ENCODE measurements at places on chromosomes 12 and 14. TPM values are rescaled to one million over a fixed set of nuclear protein-coding genes. Genes with fewer than 3 reads are reported as not detected.

- H3K4me3 ChIP-seq = no peak overlapping the region
- H3K27ac ChIP-seq = no peak overlapping the region
- no peaks in the 10 kb centered on the region for H3K36me3 ChIP-seq
- peaks cover 3% of the 10 kb centered on the region for H3K27me3 ChIP-seq
- no peak for DNase-seq
- H3K4me1 ChIP-seq = no peaks in the 10 kb centered on the region
Observed at GRCh38 chr14:54374117-54374884, 22.5 kb upstream of the CDKN3 start.

DNA sequence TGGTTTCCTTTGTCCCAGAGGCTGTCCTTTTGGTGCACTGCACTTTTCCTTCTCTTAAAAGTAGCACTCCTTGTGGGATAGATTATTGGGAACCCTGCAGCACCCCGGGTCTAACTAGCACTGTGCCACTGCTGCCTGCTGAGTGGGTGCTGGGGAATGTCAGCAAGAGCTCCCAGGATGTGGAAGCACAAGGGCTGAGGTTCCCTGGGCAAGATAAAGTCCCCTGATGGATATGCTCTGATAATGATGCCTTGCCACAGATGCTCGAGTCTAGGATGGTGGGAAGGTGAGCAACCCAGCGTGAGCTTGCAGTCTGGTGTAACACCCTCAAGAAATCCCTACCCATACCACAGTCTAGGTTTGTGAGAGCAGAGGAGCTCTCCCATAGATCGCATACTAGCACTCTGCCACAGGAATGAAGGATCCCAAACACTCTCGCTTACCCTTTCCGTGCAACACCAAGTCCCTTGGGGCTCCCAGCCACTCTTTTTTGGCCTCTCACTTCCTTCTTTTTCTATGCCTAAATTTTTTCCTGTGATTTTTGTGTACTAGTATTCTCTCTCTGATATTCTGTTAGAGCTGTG lies 32.6 kb downstream of the USP15 start:
- H3K27ac ChIP-seq = peak overlapping the region; percentile 53
- no peaks in the 10 kb centered on the region for H3K27me3 ChIP-seq
- no peak overlapping the region for H3K4me3 ChIP-seq
- peak; percentile 39 for DNase-seq

DNA sequence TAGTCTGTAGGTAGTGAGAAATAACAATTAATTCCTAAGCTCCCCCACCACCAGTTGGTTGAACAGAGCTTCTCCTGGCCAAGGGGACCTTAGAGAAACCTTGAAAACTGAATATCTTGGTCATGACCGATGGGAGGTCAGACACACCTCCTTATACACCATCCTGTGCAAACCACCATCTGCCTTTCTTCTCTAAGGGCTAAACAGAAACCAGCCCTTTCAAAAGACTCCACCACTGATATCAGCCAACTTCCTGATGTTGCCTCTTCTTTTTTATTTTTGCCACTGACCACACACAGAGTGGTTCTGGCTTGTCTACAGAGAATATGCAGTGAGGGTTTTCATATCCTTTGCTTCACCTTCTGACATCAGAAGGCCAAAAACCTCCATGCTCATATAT lies 977.7 kb upstream of the SEL1L start:
- no peaks in the 10 kb centered on the region for H3K36me3 ChIP-seq
- no peak for DNase-seq
- H3K4me1 ChIP-seq = no peaks in the 10 kb centered on the region

DNA sequence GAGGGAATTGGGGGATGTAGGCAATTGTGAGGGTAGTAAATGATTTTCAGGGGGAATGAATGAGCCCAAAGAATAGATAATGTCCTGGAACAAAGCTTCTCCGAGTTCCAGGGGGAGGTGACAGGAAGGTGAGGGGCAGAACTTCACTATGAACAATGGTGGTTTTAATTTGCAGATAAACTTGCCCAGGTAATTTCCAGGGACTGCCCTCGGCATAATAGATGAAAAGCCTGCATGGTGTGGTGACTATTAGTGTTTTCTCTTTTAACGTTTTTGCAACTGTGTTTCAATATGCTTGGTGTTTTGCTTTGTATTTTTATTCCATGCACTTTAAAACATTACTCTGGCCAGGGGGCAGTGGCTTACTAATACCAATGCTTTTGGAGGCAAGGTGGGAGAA lies 325.2 kb upstream of the RGS6 start:
- H3K27me3 ChIP-seq = no peaks in the 10 kb centered on the region
- DNase-seq = no peak
- peaks cover 3% of the 10 kb centered on the region for H3K36me3 ChIP-seq
- H3K4me3 ChIP-seq = no peak overlapping the region
- peaks cover 40% of the 10 kb centered on the region for H3K4me1 ChIP-seq

GRCh38 chr12:31227401-31227981 lies 98.5 kb downstream of the SINHCAF start:
- H3K36me3 ChIP-seq = peaks cover 2% of the 10 kb centered on the region
- no peak for DNase-seq
- H3K27me3 ChIP-seq = peaks cover 6% of the 10 kb centered on the region
- no peak overlapping the region for H3K4me3 ChIP-seq

- H3K27me3 ChIP-seq = no peaks in the 10 kb centered on the region
- no peak for DNase-seq
- H3K27ac ChIP-seq = no peak overlapping the region
- H3K4me1 ChIP-seq = no peaks in the 10 kb centered on the region
Observed at GRCh38 chr14:44565968-44566367, 58.9 kb upstream of the FSCB start.

DNA sequence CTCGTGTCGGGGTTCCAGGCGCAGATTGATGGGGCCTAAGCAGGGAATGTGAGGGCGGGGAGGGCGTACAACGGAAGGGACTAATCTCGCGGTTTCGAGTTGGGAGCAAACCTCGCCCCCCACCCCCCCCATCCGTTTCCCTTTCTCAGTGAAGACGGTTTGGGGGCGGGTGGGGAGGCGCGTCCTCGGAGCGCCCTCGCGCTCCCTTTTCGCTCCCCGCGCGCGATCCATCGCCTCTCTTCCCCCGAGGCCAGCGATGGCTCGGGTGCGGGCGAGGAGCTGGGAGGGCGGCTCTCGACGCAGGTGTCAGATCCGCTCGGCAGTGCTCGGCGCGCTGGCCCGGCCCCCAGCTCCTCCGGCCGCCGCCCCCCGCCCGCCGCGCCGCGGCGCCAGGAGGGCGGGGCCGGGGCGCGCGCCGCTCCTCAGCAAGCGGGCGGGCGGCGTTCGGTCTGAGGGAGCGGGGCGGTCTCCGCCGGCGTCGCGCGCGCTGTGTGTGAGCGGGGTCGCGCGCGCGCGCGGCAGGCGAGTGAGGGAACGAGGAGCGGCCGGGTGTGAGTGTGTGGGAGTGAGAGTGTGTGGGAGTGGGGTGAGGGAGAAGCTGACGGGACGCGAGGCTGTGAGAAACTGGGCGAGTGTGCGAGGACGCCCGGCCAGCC lies at the start of gene RIMKLB:
TSS of gene RIMKLB (plus strand) at position 516 of the 656 bp plus-strand sequence. CDS start 15,876 bp downstream, outside the sequence.
- no peak for DNase-seq
- H3K4me1 ChIP-seq = peaks cover 50% of the 10 kb centered on the region
- peak within 1 kb of the TSS; percentile 94 for H3K4me3 ChIP-seq
- H3K36me3 ChIP-seq = peaks cover 2% of the 10 kb centered on the region
- peak within 1 kb of the TSS; percentile 98 for H3K27ac ChIP-seq
- no peaks in the 10 kb centered on the region for H3K27me3 ChIP-seq

- no peak for DNase-seq
- peaks cover 8% of the 10 kb centered on the region for H3K36me3 ChIP-seq
- peak overlapping the region; percentile 24 for H3K27ac ChIP-seq
Observed at GRCh38 chr12:58670623-58671022, 249.7 kb downstream of the LRIG3 start.

GRCh38 chr12:46546634-46547273 lies 174.2 kb upstream of the SLC38A2 start:
- no peak overlapping the region for H3K4me3 ChIP-seq
- no peaks in the 10 kb centered on the region for H3K27me3 ChIP-seq
- peaks cover 48% of the 10 kb centered on the region for H3K4me1 ChIP-seq
- DNase-seq = no peak
- H3K36me3 ChIP-seq = peaks cover 7% of the 10 kb centered on the region
- H3K27ac ChIP-seq = no peak overlapping the region

GRCh38 chr12:67958187-67958586 lies 31.1 kb upstream of the IFNG-AS1 start:
- no peak overlapping the region for H3K4me3 ChIP-seq
- peaks cover 2% of the 10 kb centered on the region for H3K4me1 ChIP-seq
- H3K27me3 ChIP-seq = no peaks in the 10 kb centered on the region
- no peak overlapping the region for H3K27ac ChIP-seq
- no peaks in the 10 kb centered on the region for H3K36me3 ChIP-seq

GRCh38 chr14:80202888-80203562 lies 8.3 kb downstream of the DIO2 start:
- no peak overlapping the region for H3K27ac ChIP-seq
- peaks cover 5% of the 10 kb centered on the region for H3K4me1 ChIP-seq
- no peaks in the 10 kb centered on the region for H3K36me3 ChIP-seq
- no peak overlapping the region for H3K4me3 ChIP-seq
- H3K27me3 ChIP-seq = no peaks in the 10 kb centered on the region

DNA sequence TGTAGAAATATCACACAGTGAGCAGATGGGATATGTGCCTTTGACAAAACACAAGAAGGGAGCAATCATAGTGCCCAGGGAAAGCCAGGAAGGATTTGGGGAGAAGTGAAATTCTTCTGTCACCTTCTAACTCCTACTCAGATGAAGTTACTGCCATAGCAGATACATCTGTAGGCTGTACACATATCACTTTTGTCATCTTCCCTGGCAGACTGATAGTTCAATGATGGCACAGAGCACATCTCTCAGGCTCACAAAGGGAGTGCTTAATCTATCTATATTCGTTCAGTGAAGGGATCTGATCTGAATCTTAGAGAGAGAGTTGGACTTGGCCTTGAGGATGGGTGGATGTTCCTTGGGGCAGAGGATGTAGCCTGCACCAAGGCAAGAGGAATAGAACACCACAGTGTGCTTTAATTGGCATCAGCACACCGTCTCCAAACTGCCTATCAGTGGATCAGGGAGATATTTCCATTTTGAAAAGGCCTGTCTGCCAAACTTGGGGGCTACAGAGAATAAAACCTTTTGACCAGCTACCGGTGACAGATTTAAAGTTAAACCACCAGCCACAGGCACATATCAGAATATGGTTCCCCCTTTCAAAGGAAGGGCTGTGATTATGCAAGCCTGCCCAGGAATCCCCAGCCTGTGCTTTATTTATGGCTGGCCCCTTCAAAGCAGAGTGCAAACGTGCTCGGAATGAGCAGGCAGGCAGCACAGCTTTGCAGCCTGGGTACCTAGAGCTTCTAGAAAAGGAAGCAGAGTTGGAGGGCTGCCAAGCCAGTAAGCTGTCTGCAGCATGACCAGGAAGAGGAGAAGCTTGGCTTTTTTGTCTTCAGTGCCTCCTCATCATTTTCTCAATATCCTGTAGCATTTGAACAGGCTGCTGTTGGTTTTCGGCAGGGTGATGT lies 165.5 kb upstream of the DYRK2 start:
- H3K4me1 ChIP-seq = peaks cover 7% of the 10 kb centered on the region
- no peak overlapping the region for H3K27ac ChIP-seq
- no peaks in the 10 kb centered on the region for H3K27me3 ChIP-seq
- no peak overlapping the region for H3K4me3 ChIP-seq
- DNase-seq = no peak
- H3K36me3 ChIP-seq = no peaks in the 10 kb centered on the region

- H3K27ac ChIP-seq = no peak overlapping the region
- no peak overlapping the region for H3K4me3 ChIP-seq
- no peaks in the 10 kb centered on the region for H3K4me1 ChIP-seq
- H3K27me3 ChIP-seq = no peaks in the 10 kb centered on the region
- DNase-seq = no peak
Observed at GRCh38 chr12:11446372-11446771, 51.0 kb upstream of the PRB2 start.

DNA sequence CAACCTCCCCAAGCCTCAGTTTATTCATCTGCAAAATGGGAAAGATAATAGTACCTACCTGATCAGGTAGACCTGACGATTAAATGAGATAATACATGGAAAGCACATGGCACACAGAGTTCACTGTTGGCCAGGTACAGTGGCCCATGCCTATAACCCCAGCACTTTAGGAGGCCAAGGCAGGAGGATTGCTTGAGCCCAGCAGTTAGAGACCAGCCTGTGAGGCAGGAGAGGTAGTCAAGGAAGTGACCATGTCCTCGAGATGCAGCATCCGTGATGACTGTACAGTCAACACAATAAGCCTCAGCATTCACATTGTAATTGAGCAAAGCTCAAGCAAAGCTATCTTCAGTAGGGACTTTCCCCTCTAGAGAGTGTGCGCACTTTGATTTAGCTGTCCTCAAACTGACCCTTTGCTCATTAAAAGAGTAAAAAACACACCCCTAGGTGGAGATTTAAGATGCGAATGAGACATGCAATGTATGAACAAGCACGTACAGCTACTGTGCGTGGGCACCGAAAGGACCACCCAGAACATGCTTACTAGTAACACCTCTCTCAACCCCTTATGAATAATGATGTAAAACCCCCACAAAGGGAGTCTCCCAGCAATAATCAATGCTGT lies 9.9 kb downstream of the ISCU start:
- peaks cover 16% of the 10 kb centered on the region for H3K36me3 ChIP-seq
- no peak overlapping the region for H3K4me3 ChIP-seq
- no peak for DNase-seq
- H3K27me3 ChIP-seq = no peaks in the 10 kb centered on the region

DNA sequence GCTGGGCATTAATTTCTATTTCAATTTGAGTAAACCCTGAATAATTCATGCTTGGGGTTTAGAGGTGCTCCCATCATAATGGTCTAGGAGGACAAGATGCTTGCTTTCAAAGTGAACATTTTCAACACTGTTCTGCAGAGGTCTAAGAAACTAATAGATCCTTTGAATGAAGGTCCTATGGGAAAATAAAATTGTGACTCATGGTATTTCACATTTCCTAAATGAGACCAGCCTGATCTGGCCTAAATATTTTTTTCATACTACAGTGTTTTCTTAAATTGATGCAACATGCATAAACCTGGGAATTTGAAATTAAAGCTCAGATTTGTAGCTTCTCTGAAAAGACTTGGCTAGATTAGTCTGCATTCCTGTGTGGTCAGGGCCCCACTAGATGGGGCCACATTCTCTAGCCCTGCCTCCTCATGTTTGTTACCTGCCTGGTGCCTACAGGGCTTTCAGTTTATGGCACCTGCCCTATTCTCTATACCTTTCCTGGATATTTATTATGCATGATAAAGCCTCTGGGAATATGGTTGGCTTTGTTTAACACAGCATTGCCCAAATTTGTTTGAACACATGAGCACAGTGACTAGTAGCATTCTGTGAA lies 112.7 kb downstream of the METTL25 start:
- H3K36me3 ChIP-seq = peaks cover 6% of the 10 kb centered on the region
- no peaks in the 10 kb centered on the region for H3K27me3 ChIP-seq
- no peak for DNase-seq
- no peak overlapping the region for H3K4me3 ChIP-seq
- peaks cover 13% of the 10 kb centered on the region for H3K4me1 ChIP-seq

GRCh38 chr12:47949441-47950341 lies 13.7 kb upstream of the TMEM106C start:
- H3K36me3 ChIP-seq = no peaks in the 10 kb centered on the region
- H3K4me1 ChIP-seq = peaks cover 30% of the 10 kb centered on the region
- H3K27me3 ChIP-seq = peaks cover 5% of the 10 kb centered on the region
- DNase-seq = no peak
- H3K4me3 ChIP-seq = no peak overlapping the region

The TAC3 gene
- not detected for total RNA-seq

The KLRB1 gene
- total RNA-seq = not detected

The EPYC gene
- not detected for total RNA-seq
